ENCODE measurements at places on chromosomes 5 and 9. TPM values are rescaled to one million over a fixed set of nuclear protein-coding genes. Genes with fewer than 3 reads are reported as not detected.

Gene GLRA1
- not detected for total RNA-seq

Gene C5orf52
- not detected for total RNA-seq

Gene SLC6A19
- not detected for total RNA-seq

Gene PTPN3
- 33.6 TPM for total RNA-seq

Gene RAB3C
- total RNA-seq: not detected

Gene PTGES
- total RNA-seq: 39.5 TPM

Gene SUSD1
- 47.6 TPM for total RNA-seq

Gene PIK3R1
- 17.4 TPM for total RNA-seq

Gene LHX3
- not detected for total RNA-seq

Gene HCN1
- not detected for total RNA-seq

Gene CMYA5
- 2.9 TPM for total RNA-seq

Gene OTP
- not detected for total RNA-seq

Gene NFIB
- 3.3 TPM for total RNA-seq

DNA sequence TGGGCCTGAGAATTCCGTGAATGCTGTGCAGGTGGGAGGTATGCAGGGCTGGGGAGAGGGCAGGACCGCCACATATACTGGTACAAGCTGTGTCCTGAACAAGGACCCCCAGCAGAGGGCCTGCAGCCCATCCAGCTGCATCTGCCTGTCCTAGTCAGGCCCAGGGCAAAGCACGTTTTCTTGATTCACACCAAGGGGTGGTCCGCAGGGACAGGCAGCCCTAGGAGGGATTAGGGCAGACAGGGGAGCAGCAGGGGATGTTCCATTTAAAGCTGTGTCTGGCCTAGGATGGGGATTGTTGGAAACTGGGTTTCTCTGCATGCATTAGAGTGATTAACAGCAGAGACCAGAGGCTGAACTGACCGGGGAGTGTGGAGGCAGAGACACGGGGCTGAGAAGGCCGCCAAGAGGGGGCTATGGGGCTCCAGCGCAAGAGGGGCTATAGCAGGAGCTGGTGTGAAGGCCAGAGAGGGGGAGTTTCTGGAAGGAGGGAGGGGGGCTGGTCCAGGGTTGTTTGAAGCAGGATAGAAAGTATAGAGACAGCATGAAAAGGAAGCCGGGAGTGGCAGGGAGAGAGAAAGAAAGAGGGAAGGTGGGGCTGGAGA lies 2.7 kb downstream of the GRM6 start:
- DNase-seq: no peak

DNA sequence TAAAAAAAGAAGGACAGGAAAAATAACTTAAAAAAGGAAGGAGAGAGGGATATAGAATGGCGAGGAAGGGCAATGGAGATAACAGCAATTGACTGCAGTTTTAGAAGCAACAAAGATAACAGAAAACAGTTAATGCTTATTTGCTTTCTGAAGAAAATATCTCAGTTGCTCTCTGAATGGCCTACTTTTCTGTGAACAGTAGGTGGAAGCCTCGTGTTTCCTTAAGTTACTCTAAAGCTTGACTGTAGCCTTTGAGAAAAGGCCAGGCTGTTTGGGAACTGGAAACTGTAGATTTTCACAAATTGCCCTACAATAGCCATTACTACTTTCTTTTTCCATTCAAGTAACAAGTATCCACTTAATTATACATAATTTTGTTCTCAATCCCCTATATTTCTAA lies 404.5 kb downstream of the YTHDC2 start:
- DNase-seq: no peak

GRCh38 chr5:164431634-164432304 lies 926.4 kb downstream of the MAT2B start:
- DNase-seq: no peak

GRCh38 chr5:1401536-1402138 lies 43.6 kb downstream of the SLC6A3 start:
- DNase-seq: no peak

DNA sequence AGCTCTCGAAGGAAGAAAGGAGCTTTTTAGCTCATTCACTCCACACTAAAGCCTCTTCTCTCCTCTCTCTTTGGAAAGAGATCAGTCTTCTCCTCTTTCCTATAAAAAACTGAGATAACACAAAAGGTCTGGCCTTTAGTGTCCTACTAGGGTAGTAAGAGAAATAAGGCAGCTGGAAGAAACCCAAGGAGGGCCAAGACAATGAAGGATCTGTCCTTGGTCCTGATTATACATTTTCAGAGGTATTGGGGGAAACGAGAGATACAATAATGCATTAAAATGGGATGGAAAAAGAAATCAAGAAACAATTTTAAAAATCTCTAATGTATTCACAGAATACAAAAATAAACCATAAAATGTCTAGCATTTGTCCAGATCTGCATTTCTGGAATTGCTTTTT lies 184.0 kb downstream of the SLF1 start:
- no peak for DNase-seq

DNA sequence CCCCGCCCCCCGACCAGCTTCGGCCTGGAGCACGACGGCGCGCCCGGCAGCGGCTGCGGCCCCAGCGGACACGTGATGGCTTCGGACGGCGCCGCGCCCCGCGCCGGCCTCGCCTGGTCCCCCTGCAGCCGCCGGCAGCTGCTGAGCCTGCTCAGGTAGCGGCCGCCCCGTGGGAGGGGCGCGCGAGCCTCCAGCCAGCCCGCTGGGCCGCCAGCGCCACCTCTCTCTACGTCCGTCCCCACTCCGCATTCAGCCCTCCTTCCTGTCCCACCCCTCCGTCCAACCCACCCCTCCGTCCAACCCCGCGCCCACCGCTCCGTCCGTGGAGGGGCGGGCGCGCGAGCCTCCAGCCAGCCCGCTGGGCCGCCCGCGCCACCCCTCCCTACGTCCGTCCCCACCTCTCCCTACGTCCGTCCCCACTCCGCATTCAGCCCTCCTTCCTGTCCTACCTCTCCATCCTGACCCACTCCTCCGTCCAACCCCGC lies 6.5 kb downstream of the ADAMTS13 start:
- DNase-seq: no peak

DNA sequence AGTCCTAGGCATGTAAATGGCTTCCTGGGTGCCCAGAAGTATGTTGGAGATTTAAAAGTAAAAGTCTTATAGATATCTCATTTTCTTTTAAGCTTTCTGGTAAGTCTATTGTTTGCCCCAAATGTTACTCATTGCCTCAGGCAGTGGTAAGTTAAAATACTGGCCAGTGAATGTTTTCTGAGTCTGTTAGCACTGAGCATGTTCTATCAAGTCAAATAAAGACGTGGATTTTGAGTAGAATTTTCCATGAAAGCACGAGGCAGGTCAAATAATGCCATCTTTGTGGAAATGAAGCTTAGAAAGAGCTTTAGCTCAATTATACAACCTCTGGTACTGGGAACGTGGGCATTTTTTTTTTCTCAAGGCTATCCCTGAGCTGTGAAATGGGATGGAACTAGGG lies 651.3 kb upstream of the ACO1 start:
- no peak for DNase-seq

DNA sequence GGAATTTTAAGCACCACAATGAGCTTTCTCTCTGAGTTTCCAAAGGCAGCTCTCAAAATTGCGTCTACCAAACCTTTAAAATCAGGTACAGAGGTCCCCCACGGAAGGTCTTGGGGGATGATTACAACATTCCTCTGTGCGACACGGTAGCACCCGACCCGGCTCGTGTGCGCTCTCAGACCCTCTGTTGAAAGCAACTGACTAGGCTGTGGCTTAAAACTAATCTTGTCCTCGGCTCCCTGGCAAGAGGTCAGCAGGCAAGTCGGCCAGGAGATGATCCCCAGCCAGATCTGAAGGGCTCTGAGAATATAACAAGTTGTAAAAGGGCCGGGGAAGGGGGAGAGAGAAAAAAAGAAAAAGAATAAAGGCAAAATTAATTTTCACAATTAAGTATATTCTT lies 92.6 kb upstream of the LMX1B start:
- DNase-seq: no peak

DNA sequence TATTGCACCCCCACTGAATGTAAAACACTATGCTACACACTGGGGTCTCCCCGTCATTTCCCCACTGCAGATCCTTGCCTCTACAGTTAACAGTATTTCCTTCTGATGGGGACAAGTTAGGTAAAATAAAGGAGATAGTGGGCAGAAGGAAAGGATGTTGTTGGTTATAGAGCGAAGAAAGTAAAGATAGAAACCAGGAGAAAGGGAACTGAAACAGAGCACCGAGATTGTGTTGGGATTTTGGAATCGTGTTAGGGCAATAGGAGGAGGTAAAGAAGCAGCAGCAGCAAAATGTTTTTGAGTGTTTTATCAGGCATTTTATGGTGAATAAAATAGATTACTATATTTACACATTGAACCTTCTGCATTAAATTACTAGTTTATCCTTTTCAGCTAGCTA lies 60.0 kb downstream of the PAM start:
- DNase-seq: no peak

DNA sequence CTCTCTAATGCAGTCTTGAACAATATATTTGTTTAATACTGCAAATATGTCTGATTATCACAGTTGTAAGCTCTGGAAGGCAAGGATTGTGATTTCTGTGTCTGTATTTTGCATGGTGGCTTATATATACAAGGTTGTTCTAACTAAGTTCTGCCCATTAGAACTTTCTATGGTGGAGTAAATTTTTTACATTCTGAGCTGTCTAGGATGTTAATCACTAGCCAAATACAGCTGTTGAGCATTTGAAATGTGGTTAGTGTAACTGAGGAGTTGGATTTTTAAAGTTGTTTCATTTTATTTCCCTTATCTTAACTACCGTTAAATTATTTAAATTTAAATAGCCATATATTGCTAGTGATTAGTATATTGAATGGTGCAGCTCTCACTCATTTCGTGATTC lies 64.3 kb upstream of the DMRTA1 start:
- no peak for DNase-seq

- DNase-seq: no peak
These were observed 847 bp upstream of the GABRB2 start for GRCh38 chr5:161547406-161547737.

- no peak for DNase-seq
These were observed 32.0 kb downstream of the XRCC4 start for GRCh38 chr5:83109380-83109779.

GRCh38 chr9:28758341-28758740 lies 1185.1 kb upstream of the C9orf72 start:
- no peak for DNase-seq

- no peak for DNase-seq
These were observed 83.6 kb upstream of the TNFSF8 start for GRCh38 chr9:115013998-115014397.

DNA sequence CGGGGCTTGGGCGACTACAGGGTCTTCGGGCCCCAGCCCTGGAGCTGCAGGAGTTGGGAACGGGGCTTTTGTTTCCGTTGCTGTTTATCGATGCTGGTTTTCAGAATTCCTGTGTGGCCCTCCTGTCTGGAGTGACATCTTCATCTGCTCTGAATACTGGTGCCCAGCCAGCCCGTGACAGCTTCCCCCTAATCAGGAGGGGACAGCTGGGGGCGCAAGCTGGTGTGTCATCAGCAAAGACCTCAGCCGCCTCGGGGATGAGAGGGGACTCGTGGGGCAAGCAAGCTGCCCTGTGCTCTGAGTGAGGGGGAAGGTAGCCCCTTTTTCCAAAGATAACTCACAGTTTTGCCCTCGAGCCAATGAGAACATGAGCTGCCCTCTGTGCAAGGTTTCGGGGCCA lies 110.7 kb downstream of the RXRA start:
- DNase-seq: no peak

DNA sequence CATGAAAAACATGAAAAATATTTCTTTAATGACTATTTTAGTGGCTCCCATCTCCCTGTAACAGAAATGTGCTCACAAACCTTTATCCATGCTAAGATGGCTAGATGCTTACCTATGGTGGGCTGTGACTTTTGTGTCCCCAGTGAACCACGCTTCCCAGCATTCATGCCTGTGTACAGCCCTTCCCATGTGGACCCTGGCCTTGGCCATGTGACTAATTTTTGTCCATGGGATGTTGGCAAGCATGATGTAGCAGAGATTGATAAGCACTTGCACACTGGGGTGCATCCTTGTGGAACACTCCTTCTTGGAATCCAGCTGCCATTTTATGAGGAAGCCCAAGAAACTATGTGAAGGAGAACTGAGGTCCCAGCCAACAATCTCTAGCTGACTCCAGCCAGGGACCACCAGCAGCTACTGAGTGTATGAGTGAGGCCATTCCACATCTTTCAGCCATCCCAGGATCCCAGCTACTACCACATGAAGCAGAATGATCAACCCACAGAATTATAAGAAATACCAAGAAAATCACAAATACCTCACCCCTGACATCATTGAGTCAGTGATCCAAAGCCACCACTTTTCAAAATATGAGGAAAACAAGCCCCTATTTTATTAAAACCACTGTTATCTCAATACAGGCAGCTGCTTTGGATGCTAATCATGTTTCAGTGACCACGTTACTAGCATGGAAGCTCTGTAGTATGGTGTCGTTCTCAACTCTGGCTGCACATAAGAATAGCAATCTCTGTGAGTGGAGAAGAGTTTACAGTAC lies 16.1 kb upstream of the RAI14 start:
- no peak for DNase-seq

DNA sequence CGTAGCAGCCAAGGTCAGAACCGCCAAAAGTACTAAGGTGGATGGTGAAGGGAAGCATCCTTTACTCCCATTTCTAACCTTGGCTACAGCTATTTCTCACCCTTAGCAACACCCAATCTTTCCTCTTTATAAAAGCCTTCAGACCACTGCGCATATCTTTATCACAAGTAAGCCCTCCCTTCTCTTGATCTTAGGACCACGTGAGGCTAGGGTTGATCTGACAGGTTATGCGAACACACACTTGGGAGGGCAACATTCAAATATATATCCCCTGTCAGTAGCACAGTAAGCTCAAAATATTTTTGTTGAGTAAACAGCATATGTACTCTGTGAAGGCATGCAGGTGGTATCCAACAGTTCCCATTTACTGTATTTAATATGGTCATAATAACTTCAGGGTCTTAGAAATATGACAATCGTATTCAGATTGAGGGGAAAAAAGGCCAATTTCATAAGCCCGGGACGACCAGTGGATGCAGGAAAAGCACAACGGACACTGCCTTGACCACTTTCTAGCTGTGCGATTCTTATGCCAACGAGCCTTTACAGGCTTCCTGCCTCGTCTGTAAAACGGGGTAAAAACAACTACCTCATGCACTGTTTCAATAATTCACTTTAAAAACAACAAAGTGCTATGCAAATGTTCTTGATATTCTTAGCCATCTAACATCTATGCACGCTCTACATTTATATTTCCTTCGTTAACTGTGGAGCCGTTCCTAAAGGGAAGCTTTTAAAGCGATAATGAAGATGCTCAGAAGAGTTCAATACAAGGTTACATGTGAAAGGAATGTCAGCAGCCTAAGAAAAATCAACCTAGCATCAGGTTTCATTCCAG lies 1.3 kb downstream of the ARSB start:
- no peak for DNase-seq
